ENCODE measurements at places on chromosomes 12 and 14.

DNA sequence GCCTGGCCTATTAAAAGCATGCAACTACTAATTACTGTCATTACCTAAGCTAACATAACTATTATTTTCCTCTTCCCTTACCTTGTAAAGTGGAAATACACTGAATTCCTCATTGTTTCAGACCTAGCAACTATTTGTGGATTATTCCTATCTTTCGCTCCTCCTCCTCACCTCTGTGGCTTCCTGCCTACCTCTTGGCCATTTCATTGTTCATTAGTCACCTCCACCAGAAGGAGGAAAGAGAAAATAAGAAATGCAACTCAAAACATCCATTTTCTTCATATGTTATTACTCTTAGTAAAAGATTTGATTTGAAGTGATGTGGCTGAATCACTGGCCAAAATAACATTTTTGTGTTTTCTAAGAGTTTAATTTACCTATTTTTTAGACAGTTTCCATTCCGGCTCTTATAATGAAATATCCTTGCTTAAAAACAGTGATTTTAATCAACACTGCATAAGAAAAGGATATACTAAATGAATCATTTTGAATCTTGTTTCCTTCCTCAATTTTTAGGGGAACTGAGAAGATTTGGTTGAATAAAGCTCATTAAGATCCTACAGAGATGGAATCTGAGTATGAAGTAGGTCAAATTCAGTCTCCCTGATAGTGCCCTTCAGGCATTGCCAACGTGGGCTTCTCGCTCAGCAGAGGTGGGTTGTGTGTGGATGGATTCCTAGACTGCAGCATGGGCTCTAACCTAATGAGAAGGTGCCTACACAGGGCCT lies 27.6 kb upstream of the ARHGAP5 start:
- DNase-seq, result no peak

DNA sequence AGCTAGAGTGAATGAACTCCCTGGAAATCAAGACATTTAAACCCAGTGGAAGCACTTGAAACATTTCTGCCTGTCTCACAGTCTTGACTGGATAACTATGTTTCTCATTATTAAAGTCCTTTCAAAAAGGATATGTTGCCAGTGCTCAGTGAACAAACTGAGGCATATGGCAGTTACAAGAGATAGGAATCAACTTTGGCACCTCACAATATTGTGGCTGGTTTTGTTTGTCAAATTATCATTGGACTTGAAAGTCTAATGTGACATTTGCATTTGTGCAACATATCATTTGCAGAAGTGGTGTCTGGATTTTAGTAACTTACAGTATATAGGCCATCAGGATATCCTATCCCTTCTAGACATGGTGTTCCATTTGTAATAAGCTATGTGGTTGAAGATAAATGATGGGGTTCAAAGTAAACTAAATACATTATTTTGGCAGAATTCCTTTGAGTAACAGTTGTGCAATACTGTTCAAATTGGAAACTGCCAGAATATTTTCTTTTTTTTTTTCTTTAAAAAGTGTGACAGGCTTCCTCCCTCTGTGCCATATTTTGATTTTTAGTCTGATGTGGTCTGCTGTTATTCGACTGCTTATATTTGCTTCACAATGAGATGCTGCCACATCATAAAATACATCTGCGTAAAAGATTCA lies 927.7 kb downstream of the FLRT2 start:
- DNase-seq, result no peak

GRCh38 chr14:100587086-100587762 lies at the start of gene BEGAIN:
Gene BEGAIN (minus strand): TSS chr14:100587417. CDS start chr14:100587290, 127 bp downstream.
- no peak for DNase-seq

DNA sequence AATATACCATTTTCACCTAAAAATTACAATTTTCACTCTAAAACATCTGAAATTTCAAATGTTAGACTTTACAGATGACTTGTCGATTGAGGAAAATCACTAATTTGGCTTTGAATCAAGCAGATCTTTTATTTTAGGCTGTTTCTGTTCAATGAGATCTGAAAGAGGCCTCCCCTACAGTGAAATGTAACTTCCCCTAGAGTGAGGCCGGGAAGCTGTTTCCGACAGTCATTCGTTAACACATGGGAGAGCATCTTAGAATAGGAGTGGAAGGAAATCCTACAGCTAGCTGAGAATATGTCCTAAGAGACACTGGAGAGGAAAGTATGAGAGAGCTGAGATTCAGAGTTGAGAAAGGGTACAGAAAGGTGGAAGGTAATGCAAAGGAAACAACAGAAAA lies 5.7 kb upstream of the C14orf93 start:
- no peak for DNase-seq

DNA sequence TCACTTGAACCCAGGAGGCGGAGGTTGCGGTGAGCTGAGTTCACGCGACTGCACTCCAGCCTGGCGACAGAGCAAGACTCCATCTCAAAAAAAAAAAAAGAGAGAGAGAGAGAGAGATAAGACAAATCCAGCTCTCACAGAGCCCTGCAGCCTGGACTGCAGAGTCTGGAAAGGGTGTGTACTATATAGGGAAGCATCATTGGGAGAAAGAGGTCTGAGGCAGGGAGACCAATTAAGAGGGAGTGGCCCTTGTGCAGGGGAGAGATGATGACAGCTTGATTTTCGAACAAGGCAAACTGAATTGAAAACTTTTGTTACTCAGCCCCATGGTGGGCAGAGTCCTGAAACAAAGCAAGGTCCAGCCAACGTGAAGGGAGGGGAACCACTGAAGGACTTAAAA lies 116.2 kb downstream of the CCDC60 start:
- no peak for DNase-seq

DNA sequence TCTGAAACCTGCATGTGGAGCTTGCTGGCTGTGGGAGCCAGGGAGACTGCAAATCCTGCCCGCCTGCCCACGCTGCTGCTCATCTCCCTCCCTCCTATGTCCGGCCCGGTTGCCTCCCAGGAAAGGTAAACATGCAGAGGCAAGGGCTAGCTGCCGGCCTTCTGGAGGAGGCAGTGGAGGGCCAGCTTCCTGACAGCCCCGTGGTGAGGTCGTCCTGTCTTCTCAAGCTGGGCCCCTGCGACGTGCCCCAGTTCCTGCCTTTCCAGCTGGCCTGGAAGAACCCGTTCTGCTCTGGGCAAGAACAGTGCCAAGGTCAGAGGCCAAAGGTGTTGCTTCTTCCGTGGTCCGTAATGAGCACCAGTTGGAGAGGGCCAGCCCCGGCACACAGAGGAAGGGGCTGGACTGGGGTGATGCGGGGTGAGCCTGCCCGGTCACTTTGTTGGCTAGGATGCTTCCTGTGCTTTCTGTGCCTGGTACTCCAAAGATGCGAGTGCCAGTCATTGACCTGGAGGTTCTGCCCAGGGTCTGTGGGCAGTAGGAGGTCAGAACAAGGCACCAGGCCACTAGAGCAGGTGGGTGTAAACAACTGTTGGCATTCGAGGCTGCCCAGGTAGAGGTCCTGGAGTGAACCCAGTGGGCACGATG lies 25.3 kb downstream of the TPCN1 start:
- DNase-seq, result no peak

DNA sequence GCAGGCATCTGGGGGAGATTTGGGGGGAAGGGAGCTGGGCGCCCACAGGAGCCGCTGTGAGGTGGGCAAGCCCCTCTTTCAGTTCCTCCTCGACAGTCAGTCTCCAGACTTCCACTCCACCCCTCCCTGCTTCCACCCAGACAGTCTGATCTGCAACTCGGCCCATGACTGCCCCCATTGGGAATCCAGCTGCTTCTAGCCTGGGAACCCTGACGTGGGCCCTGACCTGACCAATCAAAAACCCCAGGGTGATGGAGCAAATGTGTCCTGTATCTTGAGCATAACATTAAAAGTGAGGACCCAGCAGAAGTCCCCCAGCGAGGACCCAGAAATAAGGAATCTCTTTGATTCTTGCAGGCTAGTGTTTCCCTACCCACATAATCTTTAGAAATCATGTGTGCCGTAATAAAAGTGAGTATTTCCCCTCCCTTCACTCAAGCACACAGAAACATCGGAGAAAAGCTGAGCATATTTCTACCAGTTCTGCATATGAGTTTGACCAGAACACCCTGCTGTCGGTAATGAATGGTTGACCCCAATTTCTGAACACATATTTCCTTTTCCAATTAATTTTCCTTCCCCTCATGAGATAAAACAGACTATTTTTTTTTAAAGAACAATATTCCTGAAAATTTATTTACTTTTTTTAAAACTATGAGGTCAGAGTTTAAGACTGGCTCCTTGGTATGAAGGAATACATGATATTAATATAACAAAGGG lies 6.4 kb downstream of the SSH1 start:
- peak; percentile 66 for DNase-seq

- no peak for DNase-seq
Observed at GRCh38 chr12:38689704-38690103, 215.7 kb downstream of the CPNE8 start.

- DNase-seq, result no peak
Observed at GRCh38 chr12:130967636-130968035, 13.9 kb downstream of the ADGRD1 start.

DNA sequence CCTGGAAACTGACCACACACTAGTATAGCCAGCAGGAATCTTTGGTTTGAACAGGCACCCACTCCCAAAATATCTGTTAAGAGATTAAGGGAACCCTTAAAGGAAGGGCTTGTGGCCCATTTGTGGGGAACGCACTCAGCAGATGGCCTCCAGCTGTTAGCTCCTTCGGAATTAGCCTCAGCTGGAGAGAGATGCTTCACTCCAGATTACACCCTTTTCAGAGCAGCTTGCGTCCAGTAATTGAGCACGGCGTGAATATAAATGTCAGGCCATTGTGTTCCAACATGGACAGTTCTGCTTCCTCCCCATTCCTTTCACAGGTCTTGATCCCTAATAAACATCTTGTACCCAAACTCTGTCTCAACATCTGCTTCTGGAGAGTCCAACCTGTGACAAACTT lies 397.8 kb downstream of the SEC23A start:
- no peak for DNase-seq

GRCh38 chr12:1594006-1594260 lies 448 bp downstream of the FBXL14 start:
- no peak for DNase-seq

DNA sequence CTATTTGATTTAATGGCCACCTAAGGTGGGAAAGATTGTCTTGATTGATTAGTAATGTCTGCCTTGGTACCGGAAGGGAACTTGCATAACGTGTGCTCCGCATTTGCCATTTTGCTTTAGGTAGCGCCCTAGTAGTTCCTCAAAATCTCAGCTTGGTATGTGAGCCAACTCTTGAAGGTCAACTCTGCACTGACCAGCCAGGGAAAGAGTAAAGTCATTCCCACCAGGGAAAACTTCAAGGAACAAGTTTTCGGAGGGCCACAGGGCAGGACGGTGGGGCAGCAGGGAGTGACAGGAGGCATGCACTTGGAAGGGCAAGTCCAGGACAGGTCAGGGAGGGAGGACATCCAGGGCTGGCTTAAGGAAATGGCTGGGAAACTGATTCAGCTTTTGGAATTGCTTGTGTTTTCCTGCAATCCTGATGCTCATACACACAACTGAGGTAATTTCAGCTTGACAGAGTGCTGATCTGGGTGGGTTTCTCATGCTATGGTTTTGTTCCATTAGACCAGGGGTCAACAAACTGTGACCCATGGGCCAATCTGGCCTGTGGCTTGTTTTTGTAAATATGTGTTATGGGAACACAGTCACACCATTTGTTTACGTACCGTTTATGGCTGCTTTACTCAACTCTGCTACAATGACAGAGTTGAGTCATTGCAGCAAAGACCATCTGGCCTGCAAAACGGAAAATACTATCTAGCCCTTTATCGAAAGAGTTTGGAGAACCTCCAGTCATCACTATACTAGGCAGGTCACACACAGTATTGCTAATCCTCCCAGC lies 184.5 kb downstream of the RBM19 start:
- no peak for DNase-seq

DNA sequence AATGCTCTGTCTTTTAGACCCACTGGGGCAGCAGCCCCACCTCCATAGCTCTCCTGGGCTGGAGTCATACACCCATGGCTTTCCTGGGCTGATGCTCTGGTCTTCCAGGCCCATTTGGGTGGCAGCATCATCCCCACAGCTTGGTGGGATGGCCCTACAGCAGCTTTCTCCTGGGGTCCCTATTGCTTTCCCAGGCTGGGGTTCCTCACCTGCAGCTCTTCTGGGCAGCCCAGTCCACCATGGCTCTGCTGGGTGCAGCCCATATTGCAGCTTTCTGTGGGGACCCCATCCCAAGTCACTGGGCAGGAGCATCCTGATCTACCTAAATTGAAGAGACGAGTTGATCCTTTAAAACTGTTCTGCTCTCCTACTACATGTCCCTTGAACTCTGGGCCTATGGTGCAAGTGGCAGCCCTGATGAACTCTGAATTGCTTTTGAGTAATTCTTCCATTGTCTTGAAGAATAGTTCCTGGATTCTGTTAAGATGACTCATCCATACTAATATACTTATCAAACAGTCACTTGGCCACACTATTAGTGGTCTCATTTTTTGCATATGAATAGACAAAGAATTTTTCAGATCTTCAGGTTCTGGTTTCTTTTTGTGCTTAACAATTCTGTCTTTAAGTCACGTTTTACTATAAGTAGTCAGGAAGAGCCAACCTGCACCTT lies 390.1 kb downstream of the DPF3 start:
- no peak for DNase-seq

- no peak for DNase-seq
Observed at GRCh38 chr12:68835333-68835908, 27.4 kb downstream of the MDM2 start.

DNA sequence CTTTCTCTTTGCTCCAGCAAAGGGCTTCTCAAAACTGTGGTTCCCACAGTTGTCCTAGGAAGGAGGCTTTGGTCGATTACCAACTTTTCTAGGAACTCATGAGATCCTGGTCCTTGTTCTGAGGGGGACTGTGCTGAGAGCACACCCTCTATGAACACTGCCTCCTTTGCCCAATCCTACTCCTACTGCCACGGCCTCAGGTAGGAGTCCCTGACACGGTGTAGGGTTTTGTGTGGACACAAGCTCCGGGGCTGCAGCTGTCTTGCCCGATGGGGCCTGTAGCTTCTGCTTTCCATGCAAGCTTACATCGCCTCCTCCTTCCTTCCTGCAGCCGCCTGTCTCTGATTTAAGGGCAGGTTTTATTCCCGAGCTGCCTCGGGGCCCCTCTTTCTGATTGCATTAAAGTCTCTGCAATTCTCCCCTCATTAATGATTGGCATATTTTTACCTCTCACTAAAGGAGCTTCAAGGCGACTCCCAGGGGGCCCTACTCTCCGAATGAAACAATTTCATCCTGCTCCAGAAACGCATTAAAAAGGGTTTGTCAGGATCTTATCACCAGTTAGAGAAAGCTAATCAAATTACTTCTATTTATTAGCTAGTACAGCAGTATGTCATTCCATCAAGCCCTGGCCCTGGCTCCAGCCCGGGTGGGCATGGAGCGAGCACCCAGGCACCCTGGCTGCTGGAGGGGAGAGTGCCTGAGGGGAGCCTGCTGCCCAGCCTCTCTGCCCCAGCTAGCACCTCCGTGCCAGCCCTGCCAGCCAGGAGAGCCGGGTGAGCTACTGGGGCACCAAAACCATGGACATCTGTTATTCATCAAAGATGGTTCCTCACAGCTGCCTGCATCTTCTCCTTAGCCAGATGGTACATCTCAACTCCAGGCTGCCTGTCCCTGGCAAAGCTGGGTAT lies 38.0 kb upstream of the ESRRB start:
- no peak for DNase-seq

GRCh38 chr14:87142551-87143211 lies 850.3 kb downstream of the GALC start:
- no peak for DNase-seq

- peak; percentile 25 for DNase-seq
Observed at GRCh38 chr12:28536088-28536487, 345.8 kb downstream of the CCDC91 start.

Data from foreskin melanocyte (primary cell).